SK-N-MC (cell line): ENCODE measurements at places on chromosomes 6 and 20.
A peak's percentile ranks its signal among the peaks of the same experiment; 100 is the strongest.

DNA sequence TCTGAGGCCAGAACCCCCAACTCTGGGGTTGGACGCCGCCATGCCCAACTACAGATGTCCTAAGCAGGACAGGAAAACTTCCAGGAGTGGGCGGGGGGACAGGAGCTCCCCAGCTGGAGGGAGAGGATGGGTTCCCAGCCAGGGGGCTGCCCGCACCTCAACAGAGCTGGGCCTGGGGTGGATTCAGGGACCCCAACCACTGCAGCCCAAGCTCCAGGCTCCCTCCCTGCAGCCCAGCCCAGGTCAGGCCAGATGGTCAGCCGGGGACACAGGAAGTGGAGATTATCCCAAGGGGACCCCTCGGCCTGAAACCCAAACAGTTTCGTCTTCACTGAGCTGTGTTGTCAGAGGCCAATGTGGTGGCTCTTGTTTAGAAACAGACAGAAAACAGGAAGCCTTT, 9.4 kb downstream of the LAMA5 start:
- DNase-seq = no peak

DNA sequence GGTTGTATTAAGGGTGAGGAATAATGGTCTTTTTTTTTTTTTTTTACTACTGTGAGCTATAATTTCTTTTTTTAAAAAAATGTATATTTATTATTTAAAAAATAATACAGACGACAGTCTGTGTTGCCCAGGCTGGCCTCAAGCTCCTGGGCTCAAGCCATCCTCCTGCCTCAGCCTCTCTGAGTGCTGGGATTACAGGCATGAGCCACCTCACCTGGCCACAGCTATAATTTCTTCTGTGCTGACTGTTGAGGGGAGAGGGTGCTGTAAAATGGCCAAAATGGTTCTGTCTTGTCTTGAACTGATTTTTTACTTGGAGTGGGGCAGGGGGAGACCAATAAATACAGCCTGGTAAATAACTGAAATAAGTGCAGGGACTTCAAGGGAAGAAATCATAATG, 3.6 kb downstream of the SRSF3 start:
- DNase-seq = no peak

DNA sequence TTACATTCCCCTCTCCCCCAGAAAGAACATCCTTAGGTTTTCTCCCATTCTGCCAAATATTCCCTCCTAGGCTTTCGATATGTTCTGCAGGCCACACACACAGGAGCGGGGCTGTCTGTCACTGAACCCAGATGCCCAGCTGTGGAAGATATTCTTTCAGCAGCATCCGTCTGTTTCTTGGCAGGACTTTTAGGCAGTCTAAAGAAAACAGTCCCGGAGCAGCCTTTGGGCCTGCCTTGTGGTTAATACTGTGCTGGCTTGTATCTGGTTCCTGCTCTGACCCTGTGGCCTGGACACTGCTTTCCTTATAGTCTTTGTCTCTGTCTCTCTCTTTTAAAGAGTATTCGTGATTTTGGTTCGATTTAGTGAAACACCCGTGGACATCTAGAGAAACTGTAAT, 94.6 kb upstream of the SUPT3H start:
- DNase-seq = no peak

DNA sequence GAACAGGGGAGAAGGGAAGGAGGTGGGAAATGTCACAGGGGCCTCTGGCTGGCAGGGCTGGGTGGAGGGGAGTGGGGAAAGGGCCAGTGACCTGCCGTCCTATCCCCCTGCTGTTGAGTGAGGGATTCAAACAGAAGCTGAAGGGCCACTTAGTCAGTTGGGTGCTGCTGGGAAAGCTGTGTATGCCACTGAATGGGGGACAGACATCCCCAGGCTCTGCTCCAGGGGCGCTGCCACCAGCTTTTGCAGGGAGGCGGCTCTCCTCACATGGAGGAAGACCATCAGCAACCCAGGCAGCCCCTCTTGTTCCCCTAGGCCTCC, 50.0 kb downstream of the MDGA1 start:
- no peak for DNase-seq

DNA sequence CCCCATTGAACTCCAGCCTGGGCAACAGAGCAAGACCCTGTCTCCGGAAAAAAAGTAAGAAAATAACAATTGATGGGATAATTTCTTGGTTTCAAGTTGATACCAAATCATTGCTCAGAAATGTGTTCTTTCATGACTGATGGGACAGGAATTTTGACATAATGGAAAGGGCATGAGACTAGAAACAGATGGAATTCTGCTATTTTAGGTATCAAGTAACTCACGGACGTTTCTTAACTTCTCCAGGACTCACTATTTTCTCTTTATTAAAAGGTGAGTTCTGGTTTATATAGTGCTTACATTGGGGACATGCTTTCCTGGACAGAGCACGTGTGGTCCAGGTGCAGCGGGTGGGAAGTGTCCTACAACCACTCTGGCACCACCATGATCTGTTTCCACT, 6.0 kb upstream of the DSP start:
- DNase-seq = no peak

GRCh38 chr20:33005132-33005566, 916 bp upstream of the SUN5 start:
- DNase-seq = peak; percentile 8

DNA sequence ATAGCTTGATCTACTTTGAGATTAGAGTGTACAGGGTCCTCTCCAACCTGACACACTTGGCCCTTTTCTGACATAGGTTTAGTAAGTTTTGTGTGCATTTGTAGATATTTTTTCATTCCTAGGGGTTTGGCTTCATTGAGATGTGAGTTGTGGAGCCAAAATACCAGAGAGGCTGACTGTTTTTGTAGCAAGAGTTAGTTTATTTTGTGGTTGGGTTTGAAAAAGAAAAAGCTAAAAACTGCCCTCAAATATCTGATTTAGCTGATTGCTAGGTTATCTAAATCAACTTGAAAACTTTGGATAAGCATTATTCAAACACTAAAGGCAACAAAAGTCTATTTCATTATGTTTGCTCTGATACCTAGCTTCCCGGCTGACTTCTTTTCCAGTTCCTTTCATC, 164.7 kb upstream of the CENPW start:
- no peak for DNase-seq

DNA sequence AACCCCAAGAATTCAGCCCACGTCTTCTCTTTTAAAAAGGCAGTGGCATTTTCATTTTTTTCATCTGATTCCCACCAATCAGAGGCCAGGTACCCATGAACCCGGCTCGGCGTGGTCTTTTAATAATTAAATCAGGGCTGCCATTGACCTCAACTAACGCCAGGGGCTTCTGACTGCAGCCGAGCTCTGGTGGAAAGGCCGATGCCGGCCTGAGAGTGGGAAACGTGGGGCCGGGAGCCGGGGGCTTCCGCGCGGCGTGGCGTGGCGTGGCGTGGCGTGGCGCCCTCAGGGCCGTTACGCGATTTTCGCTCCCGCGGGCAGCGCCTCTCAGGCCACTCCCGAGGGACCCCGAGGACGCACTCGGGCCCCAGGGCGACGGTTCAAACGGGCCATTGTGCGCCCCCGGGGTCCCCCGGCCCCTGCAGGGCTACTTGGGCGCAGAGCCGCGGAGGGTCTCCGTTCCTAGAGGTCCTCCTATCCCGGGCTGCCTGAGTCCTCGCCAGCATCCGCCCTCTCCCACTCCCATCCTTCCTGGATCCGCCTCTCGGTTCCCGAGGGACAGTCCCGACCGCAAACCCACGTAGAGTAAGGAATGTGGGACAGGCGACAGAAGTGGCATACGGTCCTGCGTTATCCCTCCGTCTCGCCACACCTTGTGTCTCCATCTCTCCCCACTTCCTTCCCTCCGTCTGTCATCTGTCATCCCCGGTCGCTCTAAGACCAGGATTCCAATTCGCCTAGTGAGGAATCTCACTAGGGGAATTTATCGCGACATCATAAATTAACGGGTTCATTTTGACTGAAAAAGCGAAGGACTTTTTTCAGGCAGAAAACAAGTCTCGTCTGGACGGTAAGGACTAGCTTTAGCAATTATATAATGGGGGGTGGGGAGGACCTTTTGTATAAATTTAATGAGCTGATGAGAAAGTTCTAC, 876 bp upstream of the TBPL1 start:
- no peak for DNase-seq

DNA sequence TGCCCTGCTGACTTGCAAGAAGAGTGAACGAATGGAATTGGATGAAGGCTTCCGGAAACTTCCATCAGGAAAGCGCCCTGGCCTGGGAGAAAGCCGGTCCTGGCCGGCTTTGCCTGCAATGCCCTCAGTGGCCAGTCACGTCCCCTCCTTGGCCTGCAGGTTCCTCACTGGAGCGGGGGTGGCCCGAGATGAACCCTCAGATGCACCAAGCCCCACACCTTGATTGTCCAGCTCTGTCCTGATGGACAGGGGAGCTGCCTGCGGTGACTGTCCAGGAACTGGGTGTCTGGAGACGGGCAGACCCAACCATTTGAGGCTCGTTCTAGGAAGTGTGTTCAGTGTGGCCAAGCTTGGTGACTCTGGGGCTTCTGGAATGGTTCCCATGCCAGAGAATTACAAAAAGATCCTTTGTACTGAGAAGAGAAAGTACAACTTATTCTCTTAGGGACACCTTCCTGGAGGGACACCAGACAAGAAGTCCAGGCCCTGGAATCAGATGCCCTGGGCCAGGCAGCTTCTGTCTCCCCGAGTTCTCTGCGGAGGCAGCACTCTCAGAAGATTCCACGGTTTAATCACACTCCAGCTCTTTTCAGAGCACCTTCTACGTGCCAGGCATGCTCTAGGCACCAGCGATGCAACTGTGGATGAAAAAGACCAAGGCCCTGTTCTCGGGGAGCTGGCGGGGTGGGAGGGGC, 17.1 kb upstream of the SULF2 start:
- no peak for DNase-seq

- no peak for DNase-seq
Measured at GRCh38 chr6:12715437-12715836, 1.1 kb upstream of the PHACTR1 start.

- no peak for DNase-seq
Measured at GRCh38 chr6:39804466-39805065, 12.4 kb downstream of the DAAM2 start.

DNA sequence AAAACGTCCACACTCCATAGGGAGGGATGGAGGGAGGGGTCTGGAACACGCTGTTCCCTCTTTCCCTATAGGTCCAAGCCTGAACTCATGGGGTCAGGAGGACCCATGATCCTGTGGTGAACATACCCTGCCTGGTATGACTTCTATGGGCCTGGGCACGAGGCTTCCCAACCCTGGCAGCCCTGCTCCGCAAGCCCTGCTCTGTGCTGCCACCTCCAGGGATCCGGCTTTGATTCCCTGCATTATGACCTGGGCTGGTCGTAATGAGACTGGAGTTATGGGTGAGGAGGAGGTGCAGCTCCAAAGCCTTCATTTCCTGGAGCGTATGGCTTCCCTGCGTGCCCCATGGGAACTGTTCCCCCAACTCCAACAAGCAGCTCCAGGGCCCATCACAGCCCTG, 54.9 kb downstream of the CDH22 start:
- DNase-seq = no peak

DNA sequence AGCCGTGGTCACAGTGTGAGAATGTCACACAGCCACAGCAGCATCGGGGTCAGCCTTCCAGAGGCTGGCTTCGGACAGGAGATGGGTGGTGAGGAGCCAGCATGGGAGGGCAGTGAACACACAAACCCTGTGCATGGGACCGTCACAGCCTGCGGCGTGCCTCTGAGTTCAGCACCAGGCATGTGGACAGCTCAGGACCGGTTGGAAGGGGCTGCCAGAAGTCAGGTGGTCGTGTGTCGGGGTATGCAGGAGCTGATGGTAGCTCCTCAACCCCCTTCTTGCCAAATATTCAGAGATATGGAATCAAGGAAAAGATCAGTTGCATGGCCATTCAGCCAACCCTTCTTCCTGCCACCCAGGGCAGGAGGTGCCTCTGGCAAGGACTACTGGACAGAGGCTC, 28.2 kb downstream of the MYT1 start:
- no peak for DNase-seq
